Gastroesophageal sphincter (tissue), 4 donors: ENCODE measurements at places on chromosomes 12 and 14. TPM values are rescaled to one million over a fixed set of nuclear protein-coding genes. Genes with fewer than 3 reads are reported as not detected.

DNA sequence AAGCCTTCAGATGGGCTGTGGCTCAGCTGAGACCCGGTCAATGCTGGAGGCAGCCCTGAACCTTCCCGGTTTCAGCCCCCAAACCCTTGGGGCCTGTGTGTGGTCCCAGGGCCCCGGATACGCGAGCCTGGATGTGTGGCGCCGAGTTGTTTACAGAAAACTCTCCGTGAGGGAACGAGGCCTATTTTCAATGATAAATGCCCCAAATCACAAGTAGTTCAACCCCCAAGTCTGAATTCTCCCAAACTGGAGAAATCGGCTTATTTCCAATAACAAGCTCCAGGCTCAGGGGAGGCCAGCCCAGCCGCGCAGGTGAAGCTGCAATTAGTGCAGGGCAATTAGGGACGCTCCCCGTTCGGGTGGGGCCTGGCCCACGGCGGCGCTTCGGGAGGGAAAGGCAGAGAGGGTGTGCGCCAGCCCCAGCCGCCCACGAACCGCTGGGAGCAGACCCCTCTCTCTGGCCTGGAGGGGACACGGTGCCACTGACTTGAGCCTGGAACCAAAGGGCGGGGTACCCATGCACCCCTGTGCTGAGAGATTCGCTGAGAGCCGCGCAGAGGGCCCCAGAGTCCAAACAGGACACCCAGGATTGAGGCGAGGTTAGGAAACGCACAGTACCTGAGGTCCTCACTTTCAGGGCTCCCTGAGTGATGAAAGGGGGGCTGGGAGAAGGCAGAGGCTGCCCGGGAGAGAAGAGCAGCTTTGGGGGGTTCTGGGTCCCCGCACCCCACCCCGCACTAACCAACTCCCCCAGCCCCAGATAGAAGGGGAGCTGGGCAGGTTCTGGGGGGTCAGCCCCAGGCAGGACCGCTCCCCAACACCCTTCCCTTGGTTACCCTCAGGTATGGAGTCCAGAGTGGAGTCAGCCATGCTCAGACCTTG is 14.2 kb upstream of the ANKRD9 start:
- no peak for ATAC-seq

DNA sequence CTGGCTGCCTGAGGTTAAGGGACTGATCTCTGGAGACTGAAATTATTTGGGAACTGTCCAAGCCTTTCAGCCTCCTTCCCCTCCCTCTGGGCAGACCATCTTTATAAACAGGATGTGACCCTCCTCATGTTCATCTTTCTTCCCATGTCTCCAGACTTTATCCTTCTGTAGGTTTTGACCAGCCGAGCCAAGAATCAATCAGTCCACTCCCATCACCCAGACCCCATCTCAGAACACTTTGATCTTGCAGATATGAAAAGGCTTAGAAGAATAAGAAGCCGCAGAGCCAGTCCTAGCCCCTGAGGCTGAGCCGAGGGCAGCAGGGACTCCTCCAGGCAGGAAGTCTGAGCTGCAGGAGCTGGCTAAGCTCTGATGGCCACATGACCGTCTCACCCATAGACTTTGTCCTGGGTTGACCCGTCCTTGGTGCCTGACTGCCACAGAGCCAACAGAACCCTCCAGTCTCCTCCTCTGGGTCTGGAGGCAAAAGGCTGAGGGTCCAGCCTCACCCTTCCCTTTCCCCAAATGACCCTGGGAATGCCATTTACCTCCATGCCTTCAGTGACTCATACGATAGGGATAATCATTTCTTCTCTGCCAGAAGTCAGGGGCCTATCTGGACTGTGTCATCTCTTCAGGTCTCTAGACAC is 1.6 kb downstream of the KRT71 start:
- ATAC-seq = no peak

DNA sequence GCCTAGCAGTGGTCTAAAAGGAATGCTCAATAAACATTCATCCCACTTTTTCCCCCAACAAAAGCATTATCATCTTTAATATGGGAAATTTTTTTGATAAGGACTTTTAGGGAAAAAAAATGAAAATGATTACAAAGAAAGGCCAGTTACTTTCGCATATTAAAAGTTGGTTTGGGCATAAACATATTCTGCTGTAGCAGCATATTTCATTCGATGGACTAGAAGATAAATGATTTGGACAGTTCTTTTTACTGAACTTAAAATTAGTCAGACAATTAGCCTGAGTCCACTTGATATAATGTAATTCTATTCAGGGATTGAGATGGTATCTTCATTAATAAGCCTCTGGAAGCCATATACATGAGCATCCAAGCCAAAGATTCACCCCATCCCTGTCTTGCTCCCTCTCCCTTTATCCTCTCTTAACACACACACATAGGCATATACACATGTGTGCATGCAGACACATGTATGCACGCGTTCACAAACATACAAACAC is 299.1 kb downstream of the NUAK1 start:
- no peak for ATAC-seq

DNA sequence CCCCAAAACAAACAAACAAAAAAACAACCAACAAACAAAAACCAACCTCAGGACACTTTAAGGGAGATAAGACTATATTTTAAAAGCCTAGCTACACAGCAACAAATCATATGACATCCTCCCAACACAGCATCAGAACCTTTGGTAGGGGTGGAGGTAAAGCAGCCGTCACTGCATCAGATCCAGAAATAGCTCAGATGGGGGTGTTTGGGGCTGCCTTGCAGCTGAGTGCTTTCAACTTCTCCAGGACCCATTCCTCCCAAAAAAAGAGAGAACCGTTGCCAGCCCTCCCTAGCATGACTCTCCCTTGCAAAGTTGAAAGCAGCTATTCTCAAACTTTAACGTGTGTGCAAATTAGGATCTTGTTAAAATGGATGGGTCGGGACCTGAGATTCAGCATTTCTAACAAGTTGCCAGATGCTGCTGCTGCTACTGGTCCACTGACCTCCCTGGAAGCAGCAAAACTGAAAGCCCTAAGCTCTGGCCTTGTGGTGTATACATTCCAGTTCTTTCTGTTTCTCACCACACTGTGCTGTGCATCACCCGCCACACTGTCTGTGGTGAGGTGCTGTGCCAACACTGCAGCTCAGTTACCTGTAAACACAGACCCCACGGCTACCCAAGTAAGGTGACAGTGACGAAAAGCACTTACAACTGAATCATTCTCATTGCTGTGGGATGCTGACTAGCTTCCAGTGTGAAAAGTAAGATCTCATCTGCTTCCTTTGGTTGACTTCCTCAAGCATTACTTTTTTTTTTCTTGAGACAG is 54.0 kb downstream of the SLC38A1 start:
- peak; percentile 44 for ATAC-seq

The ACOT4 gene
- total RNA-seq = 0.50 TPM

The C3AR1 gene
- total RNA-seq = 13.2 TPM
